Activated naive CD8-positive, alpha-beta T cell treated with anti-CD3 and anti-CD28 coated beads, Interleukin-2, amount 50 U/mL, for 16 hours (primary cell): ENCODE measurements at places on chromosomes 7 and 10.

DNA sequence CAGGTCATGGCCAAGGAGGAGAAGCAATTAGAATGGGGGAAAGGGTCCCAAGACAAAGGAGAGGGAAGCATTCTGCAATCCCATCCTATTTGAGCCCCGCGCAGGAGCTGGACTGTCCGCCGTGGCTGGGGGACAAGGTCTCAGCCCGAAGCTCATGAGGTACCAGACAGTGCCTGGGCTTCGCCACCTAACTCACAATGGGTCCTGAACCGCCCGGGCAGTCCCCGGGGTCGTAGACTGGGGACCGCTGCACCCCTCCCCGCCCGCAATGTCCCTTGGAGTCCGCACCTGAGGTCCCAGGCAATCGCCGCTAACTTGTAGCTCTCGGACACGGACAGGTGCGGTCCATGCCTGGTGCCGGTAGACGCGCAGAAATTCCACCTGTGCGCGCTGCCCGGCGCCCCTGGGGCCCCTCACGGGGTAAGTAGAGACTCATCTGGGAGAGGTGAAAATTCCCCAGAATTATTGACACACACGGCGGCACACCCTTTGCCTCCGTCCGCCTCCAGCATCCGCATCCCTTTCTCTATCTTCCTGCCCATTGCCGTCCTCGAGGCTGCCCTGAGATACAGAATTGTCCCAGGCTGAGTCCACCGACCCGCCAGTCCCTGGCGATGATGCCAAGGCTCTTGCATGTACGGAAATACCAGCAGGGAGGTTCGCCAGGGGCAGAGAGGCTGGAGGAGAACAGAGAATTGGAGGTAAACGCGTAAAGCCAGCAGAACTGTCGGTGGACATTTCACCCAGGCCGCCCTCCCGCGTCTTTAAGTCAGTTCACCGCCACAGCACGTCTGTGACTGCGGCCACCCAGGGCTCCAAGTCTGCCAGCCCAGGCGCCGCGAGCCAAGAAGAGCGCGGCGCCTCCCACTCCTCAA is 1.8 kb downstream of the CHRM2 start:
- DNase-seq = no peak

GRCh38 chr10:74072503-74072902 is 74.6 kb downstream of the VCL start:
- DNase-seq = no peak

- no peak for DNase-seq
Measured at GRCh38 chr10:47136866-47137265, 163.1 kb upstream of the GDF10 start.

DNA sequence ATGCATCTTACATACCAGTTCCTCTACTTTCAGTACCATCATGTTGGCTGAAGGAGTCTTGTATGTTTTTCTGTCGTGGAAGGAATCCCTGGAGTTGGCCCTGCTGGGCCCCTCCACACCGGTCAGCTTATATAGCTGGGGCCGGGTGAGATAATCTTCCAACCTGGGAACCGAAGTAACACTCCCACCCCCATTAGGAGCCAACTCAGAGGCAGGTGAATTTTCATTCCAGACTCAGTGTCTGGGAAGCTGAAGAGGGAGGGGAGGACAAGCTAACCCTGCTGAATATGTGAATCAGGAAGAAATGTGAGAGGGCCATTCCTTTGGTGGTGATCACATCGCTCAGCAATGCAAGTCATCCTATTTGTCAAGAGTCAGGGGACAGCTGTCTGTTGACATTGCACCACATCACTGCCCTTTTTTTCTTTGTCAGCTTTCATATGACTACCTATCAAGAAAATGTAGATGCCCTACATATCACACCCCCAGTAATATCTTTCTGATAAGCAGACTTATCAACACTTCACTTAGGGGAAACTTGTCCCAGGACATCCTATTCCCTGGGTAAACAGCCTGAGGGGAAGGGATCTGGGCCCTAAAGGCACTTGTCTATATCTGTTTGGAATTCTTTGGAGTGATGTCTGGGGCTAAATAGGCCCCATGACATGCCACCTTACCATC is at the start of gene ANKRD1:
ANKRD1 (minus strand) TSS at position 102 of the 681 bp plus-strand sequence; CDS start at position 42, 60 bp downstream.
- no peak for DNase-seq

GRCh38 chr7:93258661-93259060 is 26.5 kb downstream of the VPS50 start:
- no peak for DNase-seq

DNA sequence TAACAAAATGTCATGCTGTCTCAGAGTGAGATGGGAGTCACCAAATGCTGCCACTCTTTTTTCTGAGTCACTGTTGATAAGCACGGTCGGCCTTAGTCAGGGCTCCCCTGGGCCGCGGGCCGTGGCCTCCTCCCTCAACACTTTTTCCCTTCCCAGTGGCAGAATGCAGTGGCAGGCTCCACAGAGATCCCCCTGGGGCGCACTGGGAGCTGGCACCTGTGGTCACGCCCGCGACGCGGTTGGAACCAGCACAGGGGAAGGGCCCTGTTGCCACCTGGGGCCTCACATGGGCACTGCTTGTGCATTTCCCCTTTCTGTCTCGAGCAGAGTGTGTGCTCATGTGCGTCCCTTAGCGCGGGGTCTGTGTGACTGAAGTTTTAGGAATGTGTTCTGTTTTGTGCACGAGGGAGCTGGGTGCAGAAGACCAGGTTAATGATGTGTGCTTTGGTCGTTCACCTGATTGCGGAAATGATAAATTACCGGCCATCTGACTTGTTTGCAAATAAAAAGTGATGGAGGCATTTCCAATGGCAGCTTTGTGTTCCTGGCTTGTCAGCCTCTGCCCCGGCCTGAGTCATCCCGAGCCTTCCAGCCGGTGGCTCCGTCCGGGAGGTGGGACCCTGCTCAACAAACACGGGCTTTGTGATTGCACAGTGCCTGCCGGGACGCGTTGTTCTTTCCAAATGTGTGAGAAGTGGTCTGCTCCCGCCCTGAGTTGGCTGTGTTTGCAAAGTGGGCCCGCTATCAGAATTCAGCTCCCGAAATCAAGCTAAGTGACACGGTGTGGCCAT is 100.7 kb downstream of the NKX6-2 start:
- DNase-seq = no peak

DNA sequence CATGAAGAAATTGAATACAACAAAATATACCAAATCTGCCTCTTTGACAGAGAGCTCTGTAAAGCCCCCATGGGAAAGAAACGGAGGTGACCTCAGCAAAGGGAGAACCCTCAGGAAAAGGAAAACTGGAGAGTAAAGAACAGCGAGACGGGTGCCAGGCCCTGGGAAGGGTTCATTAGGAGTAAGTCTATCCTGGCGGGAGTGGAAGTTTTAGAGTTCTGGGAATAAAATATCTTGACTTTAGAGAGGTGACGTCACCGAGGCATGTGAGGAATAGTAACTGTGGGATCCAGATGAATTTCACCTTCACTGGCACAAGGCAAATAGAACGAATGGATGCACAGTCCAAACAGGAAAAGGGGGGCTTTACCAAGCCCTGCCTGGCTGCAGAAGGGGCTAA is 362.8 kb upstream of the IGFBP3 start:
- DNase-seq = no peak

DNA sequence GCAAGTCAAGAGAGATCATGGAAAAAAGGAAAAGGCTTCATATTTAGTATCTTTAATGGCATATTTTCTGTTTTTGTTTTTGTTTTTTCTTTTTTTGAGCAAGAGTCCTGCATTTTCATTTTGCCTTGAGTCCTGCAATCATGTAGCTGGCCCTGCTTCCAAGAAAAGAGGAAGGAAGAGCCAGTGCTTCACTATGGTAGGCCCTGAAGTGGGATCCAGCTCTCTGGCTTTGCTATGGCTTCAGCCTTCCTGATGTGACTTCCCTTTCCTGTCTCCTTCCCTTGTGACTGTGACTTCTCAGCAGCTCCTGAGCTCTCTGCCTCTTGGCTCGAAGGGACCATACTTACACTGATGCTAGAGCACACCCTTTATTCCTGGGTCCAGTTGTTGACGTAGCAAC is 512.3 kb downstream of the INHBA start:
- DNase-seq = no peak

GRCh38 chr10:100836891-100837290 is 75.9 kb upstream of the SLF2 start:
- no peak for DNase-seq

DNA sequence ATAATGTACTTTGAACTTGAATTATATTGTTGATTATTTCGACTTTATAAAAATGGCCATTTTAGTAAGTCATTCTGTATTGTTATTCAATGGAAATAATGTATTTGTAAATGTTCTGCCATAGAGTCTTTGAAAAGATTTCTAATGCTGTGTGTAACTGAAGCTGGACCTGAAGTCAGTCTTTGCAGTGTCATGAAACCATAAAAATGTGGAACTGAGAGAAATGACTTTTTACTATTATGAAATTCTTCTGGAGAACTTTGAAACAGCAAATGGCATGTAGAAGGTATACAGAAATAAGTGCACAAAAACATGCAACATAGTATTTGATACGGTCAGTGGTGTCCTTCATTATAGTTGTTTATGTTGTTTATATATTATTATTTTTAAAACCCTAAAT is 59.7 kb upstream of the ADRA2A start:
- DNase-seq = no peak

- DNase-seq = no peak
Measured at GRCh38 chr10:35412003-35412723, 75.9 kb downstream of the CCNY start.

- DNase-seq = peak; percentile 29
Measured at GRCh38 chr10:114541081-114541796, 116.8 kb downstream of the ABLIM1 start.

GRCh38 chr10:6737080-6737641 is 157.1 kb upstream of the PRKCQ start:
- DNase-seq = no peak

- no peak for DNase-seq
Measured at GRCh38 chr10:112390125-112390703, 16.3 kb downstream of the ACSL5 start.

DNA sequence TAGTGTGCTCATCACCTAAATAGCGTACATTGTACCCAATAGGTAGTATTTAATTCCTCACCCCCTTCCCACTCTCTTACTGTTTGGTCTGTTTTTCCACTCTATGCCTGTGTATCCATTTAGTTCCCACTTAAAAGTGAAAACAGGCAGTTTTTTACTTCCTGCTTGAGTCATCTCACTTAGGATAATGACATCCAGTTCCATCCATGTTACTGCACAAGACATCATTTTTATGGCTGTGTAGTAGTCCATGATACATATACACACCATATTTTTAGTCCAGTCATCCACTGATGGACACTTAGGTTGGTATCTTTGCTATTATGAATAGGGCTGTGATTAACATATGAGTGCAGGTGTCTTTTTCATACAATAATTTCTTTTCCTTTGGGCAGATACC is 10.1 kb downstream of the STK17A start:
- no peak for DNase-seq

GRCh38 chr10:105611244-105611798 is 970.2 kb downstream of the SORCS3 start:
- no peak for DNase-seq

DNA sequence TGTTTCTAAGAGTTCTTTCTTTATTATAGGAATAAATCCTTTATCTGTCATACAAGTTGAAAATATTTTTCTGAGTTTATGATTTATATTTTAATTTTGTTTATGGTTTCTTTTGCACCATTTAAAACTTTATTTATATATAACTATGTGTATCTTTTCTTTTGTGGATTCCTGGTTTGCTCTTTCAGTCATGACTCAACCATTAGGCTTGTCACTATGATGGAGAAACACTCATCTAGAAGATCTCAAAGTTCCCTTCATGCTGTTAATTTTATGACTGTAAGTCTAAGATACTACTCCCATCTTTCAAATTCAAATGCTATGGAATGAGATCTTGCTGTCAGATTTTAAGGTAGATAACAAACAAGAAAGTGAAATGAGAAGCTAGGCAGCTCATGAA is 199.5 kb downstream of the INHBA start:
- DNase-seq = no peak

DNA sequence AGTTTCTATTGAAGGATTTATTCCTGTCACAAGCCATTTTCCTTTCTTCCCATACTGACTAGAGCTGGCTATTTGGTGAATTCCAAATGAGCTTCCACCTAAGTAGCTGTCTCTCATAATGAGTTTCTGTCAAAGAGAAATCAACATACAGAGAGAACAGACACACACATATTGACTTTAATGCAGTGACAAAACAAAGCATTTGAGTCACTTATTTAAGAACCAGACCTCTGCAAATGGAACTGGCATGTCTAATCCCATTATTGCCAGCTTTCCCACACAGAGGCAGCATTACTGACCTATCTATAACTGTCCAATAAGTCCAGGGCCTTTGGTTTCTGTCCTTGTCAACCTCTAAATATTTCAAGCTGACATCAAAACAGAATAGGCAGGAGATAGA is 179.3 kb upstream of the CSTF2T start:
- DNase-seq = no peak

DNA sequence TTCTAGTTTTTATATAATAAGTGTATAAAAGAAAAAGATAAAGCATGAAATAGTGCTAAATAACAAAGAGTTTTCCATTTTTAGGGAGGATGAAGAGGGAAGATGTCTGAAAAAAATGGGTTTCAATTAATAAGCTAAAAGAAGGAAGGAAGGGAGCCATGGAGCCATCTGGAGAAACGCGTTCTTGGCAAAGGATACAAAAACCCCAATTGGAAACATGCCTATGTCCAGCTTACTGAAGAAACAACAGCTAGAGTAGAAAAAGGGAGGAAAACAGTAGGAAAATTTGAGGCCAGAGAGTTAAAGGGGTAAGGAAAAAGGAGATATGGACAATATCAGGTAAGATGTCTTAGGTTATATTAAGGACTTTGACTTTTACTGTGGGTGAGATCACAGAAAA is 416.2 kb upstream of the GHITM start:
- no peak for DNase-seq

DNA sequence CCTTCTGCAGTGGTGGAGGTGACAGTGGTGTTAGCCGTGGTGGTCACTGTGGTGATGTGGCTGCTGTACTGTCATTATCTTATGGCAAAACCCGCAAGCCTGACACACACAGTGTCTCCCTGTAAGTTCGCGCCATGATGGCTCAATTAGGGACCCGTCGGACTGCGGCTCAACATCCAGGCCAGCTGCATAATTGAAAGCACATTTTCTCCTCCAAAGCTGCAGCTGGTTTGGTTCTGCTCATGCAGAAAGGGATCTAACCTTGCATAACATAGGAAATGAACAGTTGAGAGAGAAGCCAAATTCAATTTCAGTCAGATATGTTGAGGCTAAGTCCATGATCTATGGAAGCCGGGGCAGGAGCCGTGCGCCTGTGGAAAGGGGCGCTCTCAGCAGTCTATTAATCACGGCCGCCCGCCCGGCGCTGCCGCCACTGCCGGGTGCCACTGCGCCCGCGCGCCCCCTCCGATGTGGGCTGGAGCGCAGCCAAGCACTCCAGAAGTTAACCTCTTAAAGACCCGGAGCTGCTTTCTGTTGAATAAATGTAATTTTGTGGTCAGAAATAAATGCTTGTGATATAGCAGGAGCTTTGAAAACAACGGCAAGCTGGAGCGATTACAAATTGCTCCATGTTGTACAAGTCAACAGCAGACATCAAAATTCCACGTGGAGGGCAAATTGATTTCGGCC is 227.7 kb downstream of the CUX1 start:
- no peak for DNase-seq

DNA sequence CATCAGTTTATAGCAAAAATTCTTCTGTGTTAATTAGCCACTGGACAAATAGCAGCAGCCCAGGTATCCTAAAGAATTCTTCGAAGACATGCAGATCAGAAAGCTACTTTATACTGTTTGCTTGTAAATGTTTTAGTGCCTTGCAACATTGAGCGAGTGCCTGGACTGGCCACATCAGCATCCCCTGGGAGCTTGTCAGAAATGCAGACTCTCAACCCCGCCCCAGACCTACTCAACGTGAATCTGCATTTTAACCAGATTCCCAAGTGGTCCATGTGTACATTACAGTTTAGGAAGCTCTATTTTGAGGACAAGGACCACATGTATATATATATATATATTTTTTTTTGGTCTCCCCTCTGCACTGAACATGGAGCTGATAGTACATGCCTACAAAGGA is 18.5 kb upstream of the PLEKHS1 start:
- DNase-seq = no peak
